Stomach (tissue), 19 donors: ENCODE measurements at places on chromosomes 16 and 17. TPM values are rescaled to one million over a fixed set of nuclear protein-coding genes. Genes with fewer than 3 reads are reported as not detected.

DNA sequence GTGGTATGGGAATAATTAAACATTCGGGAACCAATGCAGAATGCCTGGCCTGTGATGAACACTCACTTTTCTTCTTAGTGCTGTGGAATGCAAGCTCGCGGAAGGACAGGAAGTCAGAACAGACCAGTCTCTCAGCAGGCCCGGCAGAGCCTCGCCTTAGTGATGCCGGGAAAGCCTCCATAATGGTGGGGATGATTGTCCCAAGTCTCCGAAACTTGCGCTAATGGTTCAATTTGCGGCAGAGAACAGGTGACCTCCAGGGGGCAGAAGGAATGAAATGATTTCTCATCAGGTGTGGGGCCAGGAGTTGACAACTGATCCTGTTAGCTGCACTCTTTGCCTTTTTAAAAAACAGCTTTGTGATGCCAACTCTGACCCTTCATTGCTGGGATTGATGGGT, 170.6 kb downstream of the GSG1L start:
- no peak for DNase-seq

Gene HBA1
- not detected for total RNA-seq

GRCh38 chr16:50301626-50302471, 35.5 kb downstream of the ADCY7 start:
- no peak for DNase-seq

- DNase-seq: no peak
These were observed 18.2 kb downstream of the TMEM92 start for GRCh38 chr17:50292465-50292864.

Gene VPS25
- total RNA-seq: 66.5 TPM

- no peak for DNase-seq
These were observed 11.7 kb upstream of the CACNA1H start for GRCh38 chr16:1141191-1141590.

- DNase-seq: peak; percentile 61
These were observed 387 bp downstream of the MRPL28 start for GRCh38 chr16:369866-370436.

DNA sequence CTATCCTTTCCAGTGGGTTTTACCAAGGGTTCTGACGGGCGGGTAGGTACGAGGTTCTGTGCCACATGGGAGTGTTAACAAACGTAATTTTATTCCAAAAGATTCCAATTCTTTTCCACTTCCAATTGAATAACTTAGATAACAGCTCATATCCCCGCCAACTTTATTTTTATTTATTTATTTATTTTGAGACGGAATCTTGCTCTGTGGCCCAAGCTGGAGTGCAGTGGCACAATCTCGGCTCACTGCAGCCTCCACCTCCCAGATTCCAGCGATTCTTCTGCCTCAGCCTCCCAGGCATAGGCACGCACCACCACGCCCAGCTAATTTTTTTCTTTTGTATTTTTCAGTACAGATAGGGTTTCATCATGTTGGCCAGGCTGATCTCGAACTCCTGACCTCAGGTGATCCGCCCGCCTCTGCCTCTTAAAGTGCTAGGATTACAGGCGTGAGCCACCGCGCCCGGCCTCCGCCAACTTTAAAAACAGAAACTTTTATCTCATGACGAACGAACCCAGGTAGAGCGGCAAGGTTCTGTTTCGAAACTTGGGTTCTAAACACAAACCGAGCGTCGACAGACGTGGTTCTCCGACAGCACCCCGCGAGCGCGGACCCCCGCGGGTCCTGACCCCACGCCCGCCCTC, 613 bp downstream of the ECI1 start:
- peak; percentile 62 for DNase-seq

GRCh38 chr16:57253466-57253865, 8.4 kb downstream of the ARL2BP start:
- peak; percentile 13 for DNase-seq

Gene CD79B
- total RNA-seq: 4.8 TPM

DNA sequence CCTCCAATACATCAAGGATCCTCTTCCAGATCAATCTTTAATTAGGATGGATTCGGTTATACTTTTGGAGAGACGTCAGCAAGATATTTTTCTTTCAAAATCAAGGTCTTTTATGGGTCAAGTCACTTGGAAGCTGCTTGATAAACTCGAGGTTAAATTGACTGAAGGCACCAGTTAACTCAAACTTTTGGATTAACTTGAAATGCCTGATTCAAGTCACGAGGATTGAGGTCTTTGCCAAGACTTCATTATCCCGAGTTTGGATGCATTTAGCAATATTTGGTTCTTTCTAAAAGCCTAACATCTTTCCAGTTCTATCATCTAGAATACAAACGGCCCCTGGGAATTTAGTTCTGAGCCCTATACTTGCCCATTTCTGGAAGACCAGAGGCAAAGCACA, 82.9 kb downstream of the MYH11 start:
- no peak for DNase-seq

DNA sequence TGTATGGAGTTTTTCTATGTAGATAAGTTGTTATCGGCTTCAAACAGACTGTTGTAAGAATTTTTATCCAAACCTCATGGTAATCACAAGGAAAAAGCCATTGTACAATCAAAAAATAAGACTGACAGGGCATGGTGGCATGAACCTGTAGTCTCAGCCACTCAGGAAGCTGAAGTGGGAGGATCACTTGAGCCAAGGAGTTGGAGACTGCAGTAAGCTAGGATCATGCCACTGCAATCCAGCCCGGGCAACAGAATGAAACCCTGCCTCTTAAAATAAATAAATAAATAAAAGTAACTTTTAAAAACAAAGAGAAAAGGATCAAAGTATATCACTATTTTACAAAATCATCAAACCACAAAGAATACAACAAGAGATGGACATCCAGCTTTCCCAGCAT, 14.4 kb downstream of the OR1A1 start:
- DNase-seq: no peak

Gene CD300LF
- total RNA-seq: not detected
